ENCODE measurements at places on chromosomes 2 and 18.

DNA sequence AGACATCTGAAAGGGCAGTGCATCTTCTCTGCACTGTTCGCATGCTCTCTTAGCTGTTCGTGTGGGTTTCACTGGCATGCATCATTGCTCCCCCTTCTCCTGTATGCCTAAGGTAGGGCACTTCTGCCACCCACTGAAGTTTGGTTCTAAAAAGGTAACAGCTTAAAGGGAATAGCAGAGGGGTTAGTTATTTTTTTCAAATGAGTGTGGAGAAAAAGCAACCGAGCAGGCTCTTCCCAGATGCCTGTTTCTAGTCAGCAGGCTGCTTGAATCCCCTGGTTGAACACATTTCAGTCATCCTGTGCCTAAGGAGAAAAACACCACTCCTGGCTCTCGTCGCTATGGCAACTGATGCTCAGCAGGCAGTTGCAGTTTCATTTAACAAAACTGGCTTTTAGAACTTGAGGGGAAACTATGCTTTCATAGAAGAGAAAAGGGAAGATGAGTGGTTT is 69.8 kb upstream of the GALNT3 start:
- no peak for DNase-seq

DNA sequence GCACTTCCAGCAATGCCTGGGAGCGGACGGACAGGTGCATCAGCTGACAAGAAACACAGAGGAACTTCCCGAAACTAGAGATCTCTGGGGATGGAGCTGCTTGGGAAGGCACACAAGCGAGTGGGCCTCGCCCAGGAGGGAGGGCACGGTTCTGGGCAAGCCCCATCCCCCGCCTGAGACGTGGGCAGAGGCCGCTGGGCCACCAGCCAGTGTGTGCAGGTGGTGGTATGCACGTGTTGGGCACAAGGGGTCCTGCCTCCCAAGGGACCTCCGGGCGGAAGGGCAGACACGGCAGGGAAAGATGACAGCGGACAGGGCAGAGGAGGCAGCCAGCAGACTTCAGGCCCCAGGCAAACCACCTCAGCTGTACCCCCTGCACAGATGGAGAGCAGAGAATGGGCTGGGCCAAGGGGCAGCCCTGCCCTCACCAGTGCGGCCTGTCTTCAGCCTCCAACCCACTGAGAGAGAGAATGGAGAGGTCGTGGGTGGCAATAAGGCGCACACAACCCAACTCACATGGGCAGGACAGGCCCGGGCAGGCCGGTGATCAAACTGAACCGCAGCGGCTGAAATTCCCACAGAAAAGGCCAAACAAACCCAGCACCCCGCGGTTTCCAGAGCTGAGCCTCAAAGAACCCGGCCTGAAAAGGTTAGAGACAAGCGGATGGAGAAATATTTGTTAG is 51.2 kb downstream of the HDAC4 start:
- no peak for DNase-seq

- DNase-seq: no peak
Observed at GRCh38 chr18:27175914-27176313, 9.2 kb downstream of the CHST9 start.

DNA sequence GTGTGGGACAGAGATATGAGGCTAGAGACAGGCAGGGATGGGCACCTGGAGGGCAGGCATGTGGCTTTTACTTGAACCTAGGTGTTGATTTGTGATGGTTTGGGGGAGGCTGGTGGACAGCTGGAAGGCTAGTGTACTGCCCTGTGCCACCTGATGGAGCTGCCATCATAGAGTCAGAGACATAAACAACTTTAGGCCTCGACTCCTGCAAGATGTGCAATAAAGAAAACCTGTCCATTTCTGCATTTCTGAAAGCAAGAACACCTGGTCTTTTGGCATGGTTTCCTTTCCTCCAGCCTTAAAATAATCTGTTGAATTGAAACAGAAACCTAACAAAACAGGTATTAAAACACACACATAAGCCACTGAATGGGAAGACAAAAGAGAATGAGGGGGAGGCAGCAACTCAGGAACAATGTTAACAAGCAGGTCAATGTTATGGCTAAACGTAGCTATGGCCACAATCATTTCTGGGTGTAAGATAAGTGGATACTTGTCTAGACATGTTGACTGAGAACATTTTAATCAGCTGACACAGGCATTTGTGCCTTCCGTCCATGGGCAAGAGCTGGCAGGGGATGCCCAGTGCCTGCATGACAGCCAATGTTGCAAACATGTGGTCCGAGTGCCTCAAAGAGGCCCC is 87.8 kb downstream of the KCTD1 start:
- DNase-seq: no peak

- DNase-seq: no peak
Observed at GRCh38 chr18:25787276-25787675, 303.1 kb downstream of the SS18 start.

GRCh38 chr2:8679567-8679826 is 2.4 kb upstream of the ID2 start:
- no peak for DNase-seq

- no peak for DNase-seq
Observed at GRCh38 chr2:60804473-60804872, 48.4 kb downstream of the PAPOLG start.

DNA sequence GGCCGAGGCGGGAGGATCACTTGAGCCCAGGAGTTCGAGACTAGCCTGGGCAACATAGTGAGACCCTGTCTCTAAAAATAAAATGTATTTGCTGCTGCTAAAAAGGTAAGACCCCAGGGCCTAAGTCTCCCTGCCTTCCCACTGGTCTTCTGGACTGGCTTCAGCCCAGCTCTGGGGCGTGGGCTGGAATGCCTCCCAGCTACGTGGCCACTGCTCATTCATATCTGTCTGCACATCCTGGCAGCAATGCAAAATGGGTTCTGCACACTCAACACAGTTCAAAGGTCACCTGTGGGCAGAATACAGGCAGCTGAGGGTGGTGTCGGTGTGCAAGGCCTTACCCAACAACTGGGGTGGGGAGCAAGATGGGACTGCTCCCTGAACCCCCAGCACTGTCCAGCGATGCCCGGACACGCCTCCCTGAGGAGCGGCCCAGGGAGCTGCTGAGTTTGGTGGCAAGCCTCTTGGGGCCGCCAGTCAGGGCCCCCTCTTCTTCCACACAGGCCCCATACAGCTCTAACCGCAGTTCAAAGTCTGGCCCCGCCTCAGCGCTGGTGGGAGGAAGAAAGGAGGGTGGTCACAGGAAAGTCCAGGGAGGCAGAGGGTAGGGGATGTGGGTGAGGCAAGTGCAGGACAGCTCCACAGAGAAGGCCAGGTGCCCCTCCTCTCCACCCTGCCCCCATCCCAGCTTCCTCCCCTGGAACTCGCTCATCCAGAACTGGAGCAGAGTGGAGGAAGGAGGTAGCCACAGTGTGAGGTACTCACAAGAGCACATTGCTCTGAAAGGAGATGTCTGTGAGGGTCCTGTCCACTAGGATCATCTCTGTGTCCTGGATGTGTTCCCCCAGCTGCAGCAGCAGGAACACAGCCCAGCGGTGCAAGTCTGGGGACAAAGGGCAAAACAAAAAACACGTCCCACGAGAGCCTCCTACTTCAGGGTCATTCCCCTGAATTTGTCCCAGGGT is 8.2 kb downstream of the WDR54 start:
- DNase-seq: no peak

DNA sequence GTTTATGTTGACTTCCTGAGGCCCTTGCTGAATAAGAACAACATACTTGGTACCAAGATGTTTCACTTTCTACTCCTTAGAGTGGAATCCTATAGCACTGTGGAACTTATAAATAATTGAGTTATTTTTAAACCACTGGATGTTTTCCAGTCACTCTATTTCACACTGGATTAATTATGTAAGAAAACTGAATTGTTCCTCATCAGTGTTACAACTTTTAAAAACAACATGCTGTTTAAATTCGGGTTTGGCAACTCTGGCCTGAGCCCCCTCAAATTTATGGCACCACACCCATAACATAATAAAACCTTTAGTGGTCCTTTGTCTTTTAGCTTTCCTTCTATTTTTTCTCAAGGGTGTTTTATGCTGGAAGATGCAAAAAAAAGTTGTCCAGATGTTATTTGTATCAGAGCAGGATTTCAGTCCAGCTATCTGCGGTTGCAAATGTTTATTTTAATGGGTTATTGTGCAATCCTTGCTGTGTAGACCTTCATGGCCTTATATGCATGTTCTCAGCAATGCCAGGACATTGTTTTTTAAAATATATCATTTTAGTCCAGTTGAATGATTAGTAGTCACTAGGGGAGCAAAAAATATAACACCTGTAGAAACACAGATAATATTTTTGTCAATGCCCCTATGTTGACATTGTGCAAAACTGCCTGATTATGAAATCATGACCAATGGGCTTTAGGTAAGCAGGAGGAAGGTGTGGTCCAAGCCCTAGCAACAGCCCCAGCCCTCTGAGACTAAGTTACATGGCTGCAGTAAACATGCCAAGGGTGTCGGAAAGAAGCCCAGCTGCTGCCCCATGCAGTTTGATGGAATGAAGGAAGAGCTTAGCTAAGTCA is 638.0 kb upstream of the ZEB2 start:
- DNase-seq: peak; percentile 75

- no peak for DNase-seq
Observed at GRCh38 chr2:100625717-100626116, 62.9 kb downstream of the PDCL3 start.

DNA sequence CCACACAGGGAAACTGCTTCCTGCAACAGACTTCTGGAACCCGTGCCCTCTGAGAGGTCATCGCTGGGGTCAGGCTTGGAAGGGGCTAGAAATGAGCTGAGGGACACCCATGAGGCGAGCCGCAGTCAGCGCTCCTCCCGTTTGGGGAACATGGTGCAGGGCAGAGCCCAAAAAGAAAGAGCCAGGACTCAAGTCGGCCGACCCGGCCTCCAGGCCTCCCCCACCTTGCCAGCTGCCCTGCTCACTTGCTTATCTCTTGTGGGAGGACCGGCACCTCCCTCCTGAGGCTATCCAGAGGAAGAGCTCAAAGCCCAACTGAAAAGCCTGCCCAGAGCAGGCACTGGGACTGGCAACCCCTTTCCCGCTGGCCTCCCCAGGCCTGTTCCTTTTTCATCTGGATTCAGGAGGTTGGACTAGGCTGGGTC is 43.6 kb downstream of the SCTR start:
- DNase-seq: no peak

DNA sequence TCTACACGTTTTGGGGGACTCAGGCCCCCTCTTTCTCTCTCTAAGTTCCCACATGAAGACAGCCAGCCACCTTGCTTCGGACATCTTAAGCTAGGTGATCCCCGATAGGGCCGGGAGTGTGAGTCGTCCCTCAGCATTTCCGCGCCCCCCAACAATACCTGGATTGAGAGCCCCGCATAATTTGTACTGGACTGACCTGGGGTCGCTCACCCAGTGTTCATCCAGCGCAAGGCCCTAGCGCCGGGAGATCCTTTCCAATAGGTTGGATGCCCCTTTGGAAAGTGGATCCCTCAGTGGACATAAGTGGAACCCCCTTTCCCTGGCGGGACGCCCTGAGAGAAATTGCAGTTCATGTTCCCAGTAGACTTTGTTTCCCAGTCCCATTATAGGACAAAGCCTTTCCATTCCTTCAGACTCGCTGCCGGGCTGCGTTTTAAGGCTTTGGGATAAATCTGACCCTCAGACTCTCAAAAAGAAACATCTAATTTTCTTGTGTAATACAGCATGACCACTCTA is 77.8 kb upstream of the KCNH7 start:
- DNase-seq: no peak

GRCh38 chr2:206442833-206443734 is at the start of gene ADAM23:
Gene ADAM23 (plus strand): TSS chr2:206443532. CDS start chr2:206443867, 335 bp downstream.
- peak; percentile 9 for DNase-seq

- DNase-seq: no peak
Observed at GRCh38 chr18:3871687-3872086, 421.7 kb downstream of the TGIF1 start.

- no peak for DNase-seq
Observed at GRCh38 chr2:43026426-43027096, 199.8 kb downstream of the ZFP36L2 start.

- DNase-seq: no peak
Observed at GRCh38 chr18:59033359-59033758, 106.3 kb upstream of the SEC11C start.

DNA sequence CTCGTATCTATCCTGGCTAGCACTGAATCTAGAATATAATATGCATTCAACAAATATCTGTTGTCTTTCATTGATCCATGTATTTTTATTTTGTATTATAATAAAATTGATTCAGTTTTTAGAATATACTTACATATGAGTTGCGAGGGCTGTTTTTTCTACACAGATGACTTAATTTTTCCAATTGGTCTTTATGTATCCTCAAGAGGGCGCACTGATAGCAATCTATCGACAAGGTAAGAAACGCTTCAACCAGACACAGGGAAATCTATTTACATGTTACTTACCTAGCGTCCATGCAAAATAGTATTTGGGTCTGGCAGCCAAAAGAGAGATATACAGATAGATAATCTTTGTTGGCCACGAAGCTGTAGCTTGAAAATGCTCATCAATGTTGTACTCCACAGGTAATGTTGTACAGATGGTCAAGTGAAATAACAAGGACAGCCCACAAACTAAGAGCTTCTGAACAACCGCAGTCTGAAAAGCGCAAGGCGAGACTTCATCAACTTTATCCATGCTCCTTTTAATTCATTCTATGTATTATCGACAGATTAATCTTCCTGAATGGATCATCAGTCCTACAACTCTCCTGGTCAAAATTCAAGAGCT is 35.5 kb upstream of the KIDINS220 start:
- peak; percentile 52 for DNase-seq

GRCh38 chr18:40235323-40235722 is 1719.7 kb upstream of the PIK3C3 start:
- DNase-seq: no peak

DNA sequence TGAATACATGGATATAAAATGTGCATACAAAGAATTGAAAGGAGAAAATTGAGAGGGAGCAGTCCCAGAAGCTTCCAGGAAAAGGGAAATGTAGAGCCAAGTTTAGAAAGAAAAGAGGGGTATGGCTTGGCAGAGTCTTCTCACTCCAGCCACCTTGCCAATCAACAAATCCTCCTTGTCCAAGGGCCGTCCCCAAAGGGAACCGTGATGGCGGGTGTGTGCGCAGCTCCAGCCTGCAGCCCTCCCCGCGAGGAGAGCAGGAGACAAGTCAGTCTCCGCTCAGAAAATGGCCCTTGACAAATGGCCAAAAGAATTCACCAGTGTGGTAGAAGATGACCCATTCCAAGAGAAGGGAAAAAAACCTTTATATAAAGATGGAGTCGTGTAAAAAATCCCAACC is 448.3 kb upstream of the POU3F3 start:
- DNase-seq: no peak

- DNase-seq: no peak
Observed at GRCh38 chr2:62300925-62301324, 105.0 kb downstream of the B3GNT2 start.

- no peak for DNase-seq
Observed at GRCh38 chr18:35524226-35524625, 26.5 kb upstream of the INO80C start.

GRCh38 chr2:111135910-111136297 is 15.2 kb downstream of the BCL2L11 start:
- DNase-seq: peak; percentile 87

All from M059J (cell line).